ENCODE measurements at places on chromosomes 13 and 19.

GRCh38 chr13:27667946-27668345, 46.3 kb downstream of the POLR1D start:
- no peak for DNase-seq

DNA sequence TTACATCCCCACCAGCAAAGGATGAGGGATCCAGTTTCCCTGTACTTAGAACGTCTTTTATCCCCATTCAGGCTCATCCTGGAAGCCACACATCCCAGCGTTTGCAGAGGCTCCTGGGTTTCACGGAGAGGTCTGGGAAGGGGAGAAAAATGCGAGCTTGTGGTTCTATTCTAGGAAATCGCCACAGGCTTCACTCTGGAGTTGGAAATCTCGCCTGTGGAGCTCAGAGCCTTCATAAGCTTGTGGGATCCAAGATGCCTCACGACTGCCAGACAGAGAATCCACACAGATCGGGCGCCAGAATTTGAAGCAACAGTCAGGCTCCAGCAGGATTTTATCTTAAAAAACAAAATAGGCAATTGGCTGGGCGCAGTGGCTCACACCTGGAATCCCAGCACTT, 157.9 kb downstream of the PTPRS start:
- DNase-seq = no peak

GRCh38 chr13:85074543-85075313, 724.5 kb downstream of the SLITRK6 start:
- DNase-seq = no peak

DNA sequence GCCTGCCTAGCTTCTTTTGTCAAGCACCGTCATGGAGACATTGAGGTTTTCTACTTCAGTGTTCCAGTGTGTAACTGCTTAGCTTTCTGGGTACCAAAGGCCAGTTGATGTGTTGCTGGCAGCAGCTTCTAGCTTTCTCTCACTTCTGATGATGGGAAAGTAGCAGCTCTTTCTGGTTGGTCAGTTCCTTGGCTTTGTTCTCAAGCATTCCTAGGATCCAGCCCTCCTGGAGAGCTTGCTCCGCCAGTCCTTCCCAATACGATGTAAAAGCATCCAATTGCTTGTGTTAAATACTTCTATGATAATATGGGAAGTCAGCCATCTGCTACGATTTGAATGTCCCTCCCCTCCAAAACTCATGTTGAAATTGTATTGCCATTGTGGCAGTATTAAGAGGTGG, 182.8 kb downstream of the UGGT2 start:
- no peak for DNase-seq

GRCh38 chr13:28349907-28350654, 144.8 kb downstream of the FLT1 start:
- DNase-seq = no peak

DNA sequence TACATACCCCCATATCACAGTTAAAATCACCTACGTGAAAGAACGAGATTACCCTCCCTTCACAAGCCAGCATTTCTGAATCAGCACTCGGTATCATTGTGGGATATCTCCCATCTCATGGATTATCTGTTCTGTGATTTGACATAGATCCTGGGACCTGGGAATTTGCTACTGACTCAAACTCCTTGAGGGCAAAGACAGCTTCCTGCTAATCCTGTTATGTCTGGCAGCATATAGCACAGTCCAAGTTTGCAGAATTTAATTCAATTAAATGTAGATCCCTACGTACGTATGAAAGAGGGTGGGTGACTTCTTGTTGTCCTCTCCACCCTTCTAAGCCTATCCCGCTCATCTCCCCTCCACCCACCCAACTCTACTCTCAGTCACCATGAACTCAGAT, 476.5 kb downstream of the KLF5 start:
- DNase-seq = no peak

DNA sequence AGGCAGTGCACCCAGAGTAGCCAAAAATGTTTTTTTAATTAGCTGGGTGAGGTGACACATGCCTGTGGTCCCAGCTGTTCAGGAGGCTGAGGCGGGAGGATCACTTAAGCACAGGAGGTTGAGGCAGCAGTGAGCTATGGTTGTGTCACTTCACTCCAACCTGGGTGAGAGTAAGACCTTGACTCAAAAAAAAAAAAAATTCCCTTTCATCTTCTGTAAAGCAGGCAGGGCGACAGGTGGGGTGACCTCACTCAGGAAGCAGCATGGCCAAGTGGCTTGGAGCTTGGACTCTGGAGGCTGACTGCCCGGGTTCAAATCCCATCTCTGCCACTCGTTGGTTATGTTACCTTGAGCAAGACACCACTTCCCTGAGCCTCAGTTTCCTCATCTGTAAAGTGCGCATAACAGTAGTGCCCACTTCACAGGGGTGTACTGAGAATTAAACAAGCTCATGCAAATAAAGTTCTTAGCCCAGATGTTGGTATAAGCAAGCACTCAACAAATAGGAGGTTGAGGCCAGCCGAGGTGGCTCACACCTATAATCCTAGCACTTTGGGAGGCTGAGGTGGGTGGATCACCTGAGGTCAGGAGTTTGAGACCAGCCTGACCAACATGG, 48.3 kb downstream of the MAP4K1 start:
- no peak for DNase-seq

All from activated naive CD8-positive, alpha-beta T cell treated with anti-CD3 and anti-CD28 coated beads, Interleukin-2, amount 50 U/mL, for 24 hours (primary cell).